ENCODE measurements at places on chromosomes 6 and 20.

- DNase-seq = no peak
Measured at GRCh38 chr20:16942756-16943155, 194.6 kb downstream of the OTOR start.

DNA sequence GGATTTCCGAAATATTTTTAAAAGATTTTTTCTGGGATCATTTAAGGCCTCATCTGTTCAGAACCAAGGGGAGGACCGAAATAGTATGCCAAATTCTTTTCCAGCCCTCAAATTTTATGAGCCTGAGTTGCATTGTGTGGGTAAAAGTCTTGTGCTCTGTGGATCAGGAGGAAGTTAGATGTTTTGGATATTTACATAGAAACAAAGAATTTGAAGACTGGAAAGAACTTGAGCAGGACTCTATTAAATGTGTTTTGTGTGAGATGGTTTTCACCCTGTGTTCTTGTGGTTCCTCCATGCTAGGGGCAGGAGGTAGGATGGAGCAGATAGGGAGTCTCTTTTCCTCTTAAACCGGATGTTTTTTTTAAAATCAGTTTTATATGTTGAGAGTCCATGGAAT, 329.1 kb downstream of the LAMA2 start:
- no peak for DNase-seq

GRCh38 chr6:145260484-145261175, 474.7 kb downstream of the EPM2A start:
- DNase-seq = no peak

DNA sequence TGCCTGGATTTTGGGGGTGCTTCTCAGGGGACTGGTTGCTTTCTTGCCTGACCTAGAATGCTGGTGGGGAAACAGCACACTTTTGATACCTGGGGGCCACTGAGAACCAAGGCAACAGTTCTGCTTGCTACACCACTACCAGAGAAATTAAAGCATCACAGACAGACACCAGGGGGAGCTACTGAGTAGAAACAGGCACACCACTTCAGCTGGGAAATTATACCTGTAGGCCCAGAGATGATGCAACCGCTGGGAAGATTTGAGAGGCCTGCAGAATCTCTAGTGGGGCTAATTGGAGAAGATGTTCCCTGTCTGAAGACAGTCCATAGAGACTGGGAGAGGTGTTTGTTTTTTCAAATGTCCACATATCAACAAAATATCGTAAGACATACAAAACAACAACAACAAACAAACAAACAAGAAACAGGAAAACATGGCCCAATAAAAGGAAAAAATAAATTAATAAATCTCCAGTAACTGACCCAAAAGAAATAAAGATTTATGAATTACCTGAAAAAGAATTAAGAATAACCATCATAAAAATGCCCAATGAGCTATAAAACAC, 129.4 kb upstream of the RIN2 start:
- DNase-seq = no peak

DNA sequence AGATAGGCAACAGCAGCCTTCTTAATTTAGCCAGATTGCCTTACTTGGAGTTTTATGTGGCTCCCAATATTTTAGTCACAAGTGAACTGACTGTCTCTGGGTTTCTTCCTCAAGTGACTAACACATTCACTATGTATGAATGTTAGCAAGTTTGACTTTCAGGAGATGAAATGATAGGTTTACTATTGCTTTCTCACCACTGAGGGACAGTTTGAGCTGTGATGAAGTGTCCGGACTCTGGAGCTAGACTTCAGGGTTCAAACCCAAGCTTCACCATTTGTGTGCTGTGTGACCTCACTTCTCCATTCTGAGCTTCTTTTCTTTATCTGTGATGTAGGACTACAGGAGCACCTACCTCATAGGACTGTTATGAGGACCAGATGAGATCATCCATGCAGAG, 8.2 kb downstream of the DHX35 start:
- no peak for DNase-seq

DNA sequence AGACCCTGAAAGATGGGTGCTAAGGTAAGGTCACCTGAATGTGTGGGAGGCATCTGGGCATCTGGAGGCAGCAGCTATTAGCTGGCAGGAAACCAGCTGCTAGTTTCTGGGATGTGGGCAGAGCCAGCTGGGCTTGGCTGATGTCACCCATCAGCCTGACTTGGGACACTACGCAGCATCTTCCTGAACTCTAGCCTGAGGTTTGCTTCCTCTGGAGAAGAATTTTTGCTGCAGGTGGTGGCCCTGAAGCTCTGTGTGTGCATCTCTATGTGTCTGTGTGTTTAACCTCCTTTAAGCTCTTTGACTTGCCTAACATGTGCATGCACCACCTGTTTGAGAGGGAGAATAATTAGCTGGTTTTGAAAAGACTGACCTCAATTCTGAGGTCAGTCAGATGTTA, 465.1 kb upstream of the CHD6 start:
- no peak for DNase-seq

DNA sequence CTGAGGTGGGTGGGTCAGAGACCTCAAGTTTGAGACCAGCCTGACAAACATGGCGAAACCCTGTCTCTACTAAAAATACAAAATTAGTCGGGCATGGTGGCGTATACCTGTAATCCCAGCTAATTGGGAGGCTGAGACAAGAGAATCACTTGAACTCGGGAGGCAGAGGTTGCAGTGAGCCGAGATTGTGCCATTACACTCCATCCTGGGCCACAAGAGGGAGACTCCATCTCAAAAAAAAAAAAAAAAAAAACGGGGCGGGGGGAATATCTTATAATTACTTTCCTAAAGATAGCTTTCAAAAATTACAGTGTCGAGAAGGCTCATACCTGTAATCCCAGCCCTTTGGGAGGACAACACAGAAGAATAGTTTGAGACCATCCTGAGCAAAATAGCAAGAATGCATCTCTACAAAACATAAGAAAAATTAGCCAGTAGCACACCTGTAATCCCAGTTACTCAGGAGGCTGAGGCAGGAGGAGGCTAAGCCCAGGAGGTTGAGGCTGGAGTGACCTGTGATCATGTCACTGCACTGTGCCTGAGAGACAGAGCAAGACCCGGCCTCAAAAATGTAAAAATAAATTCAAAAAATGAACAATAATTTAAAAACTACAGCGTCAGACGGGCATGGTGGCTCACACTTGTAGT, 25.8 kb downstream of the CBFA2T2 start:
- no peak for DNase-seq

DNA sequence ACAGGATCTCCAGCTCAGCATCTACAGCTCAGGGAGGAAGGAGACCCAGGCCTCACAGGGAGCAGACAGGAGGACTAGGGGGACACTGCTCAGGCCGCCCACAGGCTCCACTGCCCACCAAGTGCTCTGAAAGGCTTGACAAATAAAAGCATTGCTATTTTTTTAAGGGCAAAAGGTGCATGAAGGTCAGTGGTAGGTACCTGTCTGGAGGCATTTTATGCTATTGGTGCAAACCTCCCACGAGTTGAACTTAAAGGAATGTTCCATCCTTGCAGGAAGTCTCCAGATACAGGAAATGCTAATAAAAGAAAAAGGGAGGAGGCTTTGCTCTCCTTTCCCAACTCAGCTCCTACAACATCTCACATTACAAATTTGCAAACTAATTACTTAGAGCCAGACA, 228.1 kb downstream of the FOXC1 start:
- no peak for DNase-seq

DNA sequence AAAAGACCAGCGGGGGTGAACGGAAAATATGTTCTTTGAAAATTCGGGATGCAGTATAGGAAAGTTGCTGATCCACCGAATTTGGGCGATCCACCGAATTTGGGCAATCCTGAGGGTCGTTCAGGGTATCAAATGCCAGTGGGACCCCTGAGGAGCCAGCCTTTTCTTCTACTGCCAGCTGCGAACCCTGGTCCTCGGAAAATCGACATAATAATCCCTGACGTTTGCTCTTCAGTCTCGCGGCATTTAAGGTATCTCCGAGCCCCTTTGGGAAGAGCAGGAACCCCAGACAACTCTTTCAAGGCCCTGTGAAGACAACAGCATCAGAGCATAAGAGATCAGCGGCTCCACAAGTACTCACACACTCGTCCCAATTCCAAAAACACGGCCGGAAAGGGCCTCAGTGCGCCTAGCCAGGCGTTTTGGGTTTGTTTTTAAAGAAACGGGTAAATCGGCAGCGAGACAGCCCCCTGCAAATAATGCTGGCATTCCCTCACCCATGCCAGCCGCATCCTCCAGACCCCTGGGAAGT, 1.0 kb downstream of the SIM1 start:
- DNase-seq = no peak

DNA sequence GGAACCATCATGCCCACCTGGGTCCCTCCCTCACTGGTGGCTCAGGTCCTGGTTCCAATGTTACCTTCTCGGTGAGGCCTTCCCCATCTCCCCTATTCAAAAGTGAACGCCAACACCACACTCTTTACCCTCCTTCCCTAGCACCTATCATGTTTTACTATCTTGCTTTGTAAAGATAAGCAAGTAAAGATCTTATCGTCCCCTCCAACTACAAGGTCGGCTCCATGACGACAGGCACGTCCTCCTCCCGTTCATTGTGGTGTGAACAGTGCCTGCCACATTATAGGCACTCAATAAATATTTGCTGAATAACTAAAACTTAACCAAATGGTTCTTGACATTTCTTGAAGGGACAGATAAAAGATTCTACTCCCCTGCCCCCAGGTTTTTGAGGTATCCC, 147.1 kb downstream of the PREX1 start:
- DNase-seq = no peak

DNA sequence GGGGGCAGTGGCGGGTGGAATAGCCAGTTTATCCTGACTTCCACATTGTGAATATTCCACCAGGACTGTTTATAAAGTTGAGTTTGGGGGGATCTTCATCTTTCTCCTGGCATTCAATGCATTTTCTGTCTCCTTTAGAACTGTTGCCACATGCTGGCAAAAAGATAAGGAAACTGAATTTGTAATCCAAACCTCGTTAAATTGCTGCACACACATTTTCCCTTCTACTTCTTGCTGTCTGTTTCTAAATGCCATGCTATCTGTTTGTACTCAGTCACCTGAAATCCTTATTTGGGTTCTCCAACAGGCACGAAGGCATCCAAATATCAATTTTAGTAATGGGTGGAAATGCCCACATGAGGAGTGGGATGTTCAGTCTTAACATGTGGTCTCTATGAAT, 180.2 kb upstream of the CCN2 start:
- no peak for DNase-seq
